ENCODE measurements at places on chromosomes 4 and X. TPM values are rescaled to one million over a fixed set of nuclear protein-coding genes. Genes with fewer than 3 reads are reported as not detected.

EFNB1 gene
- 5.3 TPM for polyA plus RNA-seq

TET2 gene
- polyA plus RNA-seq = 5.7 TPM

REPS2 gene
- 0.03 TPM for polyA plus RNA-seq

RNF175 gene
- not detected for polyA plus RNA-seq

PSAPL1 gene
- polyA plus RNA-seq = not detected

CXCL13 gene
- polyA plus RNA-seq = not detected
